Osteocyte (in vitro differentiated cells): ENCODE measurements at places on chromosomes 12 and 14.

GRCh38 chr12:122363782-122364181 lies 58.7 kb downstream of the CLIP1 start:
- DNase-seq, result no peak

GRCh38 chr14:82759656-82760055 lies 1226.0 kb upstream of the SEL1L start:
- no peak for DNase-seq

DNA sequence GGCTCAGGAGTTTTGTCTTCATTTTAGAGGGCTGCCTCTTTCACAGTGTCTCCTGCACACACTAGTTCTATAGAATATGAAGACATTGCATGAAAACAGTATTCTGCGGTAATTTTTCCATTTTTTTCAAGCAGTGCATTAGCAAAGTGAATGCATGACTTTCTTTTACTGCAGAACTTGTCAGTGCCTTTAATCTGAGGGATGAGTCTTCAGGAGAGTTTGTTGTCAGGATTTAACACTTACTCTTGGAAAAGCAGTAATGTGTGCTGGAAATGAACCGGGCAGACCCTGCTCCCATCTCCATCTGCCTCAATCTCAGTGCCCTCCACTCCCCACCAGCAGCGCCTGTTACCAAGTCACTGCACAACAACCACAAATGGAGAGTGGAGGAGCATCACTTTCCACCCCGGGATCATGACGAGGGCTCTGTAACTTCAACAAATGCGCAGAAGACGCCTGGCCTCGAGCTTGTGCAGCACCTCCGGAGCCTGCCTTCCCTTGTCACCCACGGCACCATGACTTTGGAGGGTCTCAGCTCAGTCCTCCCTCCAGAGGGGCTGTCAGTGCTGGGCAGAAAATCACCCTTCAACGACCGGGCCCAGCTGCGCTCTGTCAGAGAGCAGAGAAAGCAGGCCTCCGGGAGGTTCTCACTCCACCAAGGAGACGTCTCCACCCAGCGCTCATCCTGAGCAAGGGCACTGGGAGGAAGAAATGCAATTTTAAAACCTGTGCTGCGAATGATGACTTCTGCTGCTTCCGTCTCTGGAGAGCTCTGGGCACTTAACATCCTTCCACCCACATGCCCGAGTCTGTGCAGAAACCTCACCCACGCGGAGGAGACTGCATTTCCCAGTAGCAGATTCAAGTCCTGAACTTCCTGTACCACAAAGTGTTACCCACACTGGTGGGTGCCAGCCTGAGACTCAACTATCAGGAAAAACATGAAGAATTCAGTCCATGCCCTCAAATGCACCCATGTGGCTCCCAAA lies 255.7 kb downstream of the ADGRD1 start:
- DNase-seq, result no peak

DNA sequence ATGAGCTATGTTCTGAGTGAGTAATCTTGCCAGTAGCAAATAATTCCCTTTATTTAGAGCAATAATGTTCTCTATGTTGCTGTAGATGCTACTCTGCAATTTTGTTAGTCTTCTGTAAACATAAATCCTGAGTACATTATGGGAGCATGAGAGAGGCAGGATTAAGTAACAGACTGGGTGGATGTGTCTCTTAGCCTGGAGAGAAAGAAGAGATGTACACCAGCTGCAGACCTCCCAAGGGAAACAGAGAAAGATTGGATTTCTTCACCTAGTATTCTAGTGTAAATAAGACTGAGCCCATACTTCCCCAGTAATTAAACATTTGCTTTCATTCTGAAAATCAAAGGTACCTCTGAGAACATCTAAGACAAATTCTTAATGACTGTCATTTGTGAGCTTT lies 564.0 kb downstream of the TRHDE start:
- DNase-seq, result no peak

DNA sequence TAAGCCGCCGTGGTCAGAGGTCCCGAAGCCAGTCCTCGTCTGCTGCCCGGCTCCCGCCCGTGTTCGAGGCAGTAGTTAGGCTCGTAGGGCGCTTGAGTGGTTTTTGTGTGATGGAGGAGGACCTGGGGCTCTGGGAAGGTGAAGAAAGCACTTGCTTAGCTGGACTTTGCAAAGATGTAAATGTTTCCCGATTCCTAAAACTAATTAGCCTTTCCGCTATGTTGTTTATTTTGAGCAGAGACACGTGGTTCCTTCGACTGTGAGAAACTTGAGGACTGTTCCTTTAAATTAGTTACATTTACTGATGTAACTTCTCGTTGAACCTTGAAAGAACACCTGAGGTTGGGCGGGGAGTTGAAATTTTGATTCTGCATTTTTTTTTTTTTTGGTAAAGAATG lies 33.9 kb downstream of the MIA2 start:
- DNase-seq, result no peak
